Hematopoietic multipotent progenitor cell treated with erythropoietin and hydrocortisone succinate and interleukin-3 and kit ligand, for 8 days (in vitro differentiated cells): ENCODE measurements at places on chromosomes 2 and 18.
A peak's percentile ranks its signal among the peaks of the same experiment; 100 is the strongest.

GRCh38 chr2:160388464-160389263 lies 104.9 kb downstream of the RBMS1 start:
- peak; percentile 67 for DNase-seq

DNA sequence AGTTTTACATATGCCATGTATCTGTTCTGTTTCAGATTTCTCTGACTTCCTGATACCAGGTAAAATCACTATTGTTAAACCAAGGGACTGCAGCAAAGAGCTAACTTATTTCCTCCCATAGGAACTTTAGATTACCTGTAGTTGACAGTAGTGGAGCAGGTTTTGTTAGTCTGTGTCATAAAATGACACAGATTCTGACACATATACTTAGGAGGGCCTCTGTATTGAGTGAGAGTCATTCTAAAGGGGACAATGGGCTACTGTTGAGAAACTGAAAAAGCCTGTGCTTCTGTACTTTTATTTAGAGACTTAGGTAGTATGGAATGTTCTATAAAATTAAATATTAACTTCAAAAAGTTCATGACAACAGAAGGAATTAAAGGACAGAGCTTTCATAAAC lies 48.2 kb downstream of the KCMF1 start:
- no peak for DNase-seq

DNA sequence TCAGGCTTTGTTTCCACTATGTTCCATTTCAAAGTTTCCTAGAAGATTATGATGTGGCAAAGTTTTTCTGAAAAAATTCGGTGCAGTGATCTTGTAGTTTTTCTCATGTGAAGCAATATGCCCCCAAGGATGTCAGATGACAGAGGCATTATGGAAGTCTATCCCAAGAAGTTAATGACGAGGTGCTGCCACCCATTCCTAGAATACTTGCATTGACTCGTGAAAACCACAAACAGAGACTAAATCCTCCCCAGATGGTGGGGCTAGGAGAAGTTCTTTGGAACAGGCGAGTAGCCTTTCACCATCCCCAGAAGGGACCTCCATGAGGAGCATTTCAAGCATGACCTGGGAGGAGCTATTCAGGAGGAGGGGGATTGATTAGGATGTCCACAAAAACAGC lies 40.2 kb upstream of the COPS8 start:
- DNase-seq = no peak

DNA sequence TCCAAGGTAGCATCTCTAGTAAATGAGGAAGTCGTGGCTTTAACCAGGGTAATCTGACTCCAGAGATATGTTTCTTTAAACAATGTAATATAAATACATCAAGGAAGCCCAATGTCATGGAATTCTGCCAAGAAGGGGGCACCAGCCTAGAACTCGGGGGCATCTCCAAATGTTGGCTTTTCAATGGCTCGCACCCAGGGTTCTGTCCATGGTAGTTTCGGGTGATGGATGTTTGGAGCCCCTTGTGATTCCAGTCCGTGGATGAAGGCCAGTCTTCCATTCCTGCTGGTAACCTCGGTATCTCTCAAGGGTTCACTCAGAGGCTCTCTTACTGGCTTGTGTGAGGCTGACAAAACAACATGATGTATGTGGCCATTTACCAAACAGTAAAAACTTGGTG lies 91.7 kb upstream of the SPHKAP start:
- DNase-seq = no peak

DNA sequence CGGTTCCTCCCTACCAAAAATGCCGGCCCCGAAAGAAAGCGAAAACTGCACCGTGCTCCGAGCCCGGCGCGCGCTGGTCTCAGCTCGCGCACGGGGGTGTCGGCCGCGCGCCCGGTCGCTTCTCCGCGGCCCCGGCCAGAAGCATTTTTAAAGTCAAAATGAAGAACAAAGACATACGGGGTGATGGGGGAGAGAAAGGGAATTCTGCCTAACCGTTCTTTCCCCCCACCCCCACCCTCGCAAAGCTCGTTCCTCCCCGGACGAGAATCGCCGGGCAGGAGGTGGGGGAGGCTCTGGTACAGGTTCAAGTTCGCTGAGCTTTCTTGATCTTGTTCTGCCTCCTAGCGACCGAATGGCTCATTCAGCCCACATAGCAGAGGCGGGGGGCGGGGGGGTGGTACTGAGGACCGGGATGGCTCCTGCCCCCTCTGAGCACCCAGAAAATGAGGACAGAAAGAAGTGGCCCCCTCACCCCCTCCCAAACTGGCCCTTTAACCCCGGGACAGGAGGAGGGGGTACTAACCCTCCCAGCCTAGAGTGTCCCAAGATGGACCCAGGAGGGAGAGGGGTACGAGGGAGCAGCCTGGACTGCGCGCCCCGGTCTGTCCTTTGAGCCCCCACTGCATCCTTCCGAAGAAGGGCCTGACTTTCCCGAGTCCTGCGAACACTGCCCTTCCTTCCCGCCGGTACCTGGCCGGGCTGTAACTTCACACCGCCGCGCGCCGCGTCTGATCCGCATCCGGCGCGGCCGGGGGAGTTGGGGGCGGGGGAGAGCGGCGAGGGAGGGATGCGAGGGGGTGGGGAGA lies 3.1 kb downstream of the BCL11A start:
- DNase-seq = peak; percentile 90

DNA sequence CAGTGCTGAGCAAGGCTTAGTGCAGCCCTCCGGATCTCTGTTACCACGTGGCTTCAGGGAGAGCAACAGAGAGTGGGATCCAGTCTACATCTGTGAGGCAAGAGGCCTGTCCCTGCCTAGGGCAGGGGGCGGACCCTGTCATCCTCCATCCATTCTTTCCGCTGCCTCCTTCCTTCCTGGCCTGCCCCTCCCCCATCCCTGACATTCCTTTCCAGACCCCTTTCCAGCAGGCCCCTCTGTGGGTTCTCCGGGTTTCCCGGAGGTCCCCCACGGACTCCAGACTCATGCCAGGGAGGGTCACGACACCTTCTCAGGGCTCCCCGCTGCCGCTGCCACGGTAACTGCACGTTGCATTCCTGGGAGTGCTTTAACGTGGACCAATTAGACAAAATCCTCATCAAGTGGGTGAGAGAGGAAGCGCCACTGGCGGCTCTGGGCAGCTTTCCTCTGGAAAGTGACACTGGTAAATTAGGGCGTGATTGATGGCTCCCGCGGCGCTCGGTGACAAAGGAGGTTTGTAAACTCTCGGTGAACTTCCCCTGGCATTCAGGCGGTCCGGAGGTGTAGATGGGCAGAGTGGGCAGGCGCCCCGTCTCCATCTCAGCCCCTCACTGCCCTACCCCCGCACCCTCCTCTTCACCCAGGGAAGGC lies 11.4 kb downstream of the ATOH8 start:
- DNase-seq = no peak

DNA sequence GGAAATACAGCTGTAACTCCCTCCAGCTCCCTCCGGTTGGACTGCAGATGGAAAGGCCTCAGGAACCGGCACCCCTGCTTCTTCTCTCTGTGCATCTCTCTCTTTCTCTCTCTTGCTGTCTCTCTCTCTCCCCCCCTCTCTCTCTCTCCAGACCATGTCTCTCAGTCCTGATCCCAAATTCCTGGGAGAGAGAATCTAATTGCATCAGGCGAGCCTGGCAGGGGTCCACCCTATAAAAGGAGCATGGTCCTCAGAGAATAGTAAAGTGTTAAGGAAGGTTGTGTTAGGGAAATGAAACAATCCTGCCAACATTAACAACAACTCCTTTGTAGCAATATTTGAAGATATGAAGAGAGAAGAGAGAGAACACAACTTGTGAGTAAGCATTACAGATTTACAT lies 36.7 kb downstream of the VIT start:
- no peak for DNase-seq

GRCh38 chr2:141063406-141063805 lies 1067.4 kb downstream of the LRP1B start:
- no peak for DNase-seq

DNA sequence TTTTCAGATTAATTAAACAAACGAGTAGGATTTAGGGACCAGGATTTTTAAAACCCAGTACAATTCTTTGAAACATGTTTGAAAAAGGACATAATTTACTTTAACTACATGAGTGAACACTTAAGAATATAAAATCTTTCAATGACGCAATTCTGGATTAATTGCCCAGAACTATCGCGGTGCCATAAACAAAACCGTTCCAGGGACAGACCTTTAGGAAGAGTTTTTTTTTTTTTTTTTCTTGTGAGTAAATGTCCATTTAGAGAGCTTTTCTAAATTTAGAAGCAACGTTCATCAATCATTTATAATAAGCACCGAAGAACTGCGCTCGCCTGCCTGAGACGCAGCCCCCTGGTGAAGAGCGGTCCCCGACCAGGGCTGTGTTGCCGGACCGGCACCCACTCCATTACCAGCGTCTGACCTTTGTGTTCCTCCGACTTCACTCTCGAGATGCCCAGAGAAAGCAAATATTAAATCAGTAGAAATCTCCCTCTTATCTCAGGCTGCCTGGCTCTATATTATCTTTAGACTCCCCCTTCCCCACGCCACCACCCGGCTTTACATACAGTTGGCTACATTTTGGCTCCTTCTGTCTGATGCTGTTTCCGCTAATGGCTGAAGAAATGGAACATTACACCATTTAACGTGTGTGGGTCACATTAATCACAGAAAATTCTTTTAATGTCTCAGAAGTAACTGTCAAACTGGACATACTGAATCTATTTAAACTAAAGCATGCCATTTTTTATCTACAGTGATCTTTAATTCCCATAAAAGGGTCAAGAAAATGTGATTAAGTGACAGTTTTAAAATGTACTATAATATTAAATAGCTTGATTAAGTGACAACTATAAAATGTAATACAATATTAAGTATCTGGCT lies 364.0 kb upstream of the MEIS1 start:
- no peak for DNase-seq

GRCh38 chr2:78418021-78418420 lies 607.5 kb upstream of the REG3G start:
- DNase-seq = no peak

DNA sequence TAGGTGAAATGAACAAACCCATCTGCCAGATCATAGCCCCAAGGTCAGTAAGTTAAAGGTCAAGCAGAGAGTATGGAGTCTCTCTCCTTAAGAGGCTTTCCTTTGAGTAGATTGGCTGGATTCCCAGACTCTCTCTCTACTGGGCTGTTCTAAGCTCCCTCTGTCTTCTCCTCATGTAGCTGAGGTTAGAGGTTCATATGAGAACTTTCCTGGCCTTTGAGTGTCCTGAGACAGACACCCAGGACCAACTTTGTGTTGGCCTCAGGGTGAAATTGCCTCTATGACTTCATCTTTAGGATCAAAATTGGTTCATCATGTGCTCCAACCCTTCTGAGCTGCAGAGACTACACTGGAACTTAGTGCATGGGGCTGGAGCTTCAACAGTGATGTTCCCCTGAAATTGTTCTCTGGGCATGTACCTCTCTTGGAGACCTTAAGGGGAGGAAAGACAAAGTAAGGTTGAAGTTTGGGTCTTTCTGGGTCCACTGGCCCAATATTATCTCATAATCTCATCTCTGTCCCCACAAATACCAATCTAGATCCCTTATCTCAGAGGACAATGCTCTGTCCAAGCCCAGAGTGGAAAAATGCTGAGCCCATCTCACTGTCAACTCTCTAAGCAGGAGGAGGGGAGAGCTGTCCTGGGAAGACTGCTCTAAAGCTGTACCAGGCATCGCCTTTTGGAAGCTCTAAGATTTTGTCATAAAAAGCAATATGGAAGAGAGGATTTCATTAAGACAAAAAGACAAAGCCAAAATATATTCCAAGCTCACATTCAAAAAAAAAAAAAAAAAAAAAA lies 177.3 kb upstream of the ARL4C start:
- no peak for DNase-seq

- no peak for DNase-seq
Observed at GRCh38 chr18:56166914-56167313, 471.5 kb downstream of the TXNL1 start.

DNA sequence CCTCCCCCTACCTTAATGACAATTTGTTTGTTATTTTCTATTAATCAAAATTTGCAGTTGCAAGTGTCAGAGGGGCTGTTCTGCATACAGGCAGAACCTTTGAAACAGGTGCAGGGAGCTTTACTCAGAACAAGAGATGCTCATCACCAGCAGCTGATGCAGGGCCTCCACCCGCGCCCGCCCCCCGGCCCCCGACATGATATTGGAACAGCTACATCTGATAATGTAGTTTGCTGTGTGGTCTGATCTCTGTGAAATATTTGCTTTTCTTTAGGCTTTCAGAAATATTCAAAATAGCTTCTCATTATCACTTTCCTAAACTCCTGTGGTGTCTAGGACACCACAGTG lies 130.0 kb downstream of the PRKCE start:
- DNase-seq = no peak

- no peak for DNase-seq
Observed at GRCh38 chr2:168037778-168038177, 209.6 kb downstream of the STK39 start.

DNA sequence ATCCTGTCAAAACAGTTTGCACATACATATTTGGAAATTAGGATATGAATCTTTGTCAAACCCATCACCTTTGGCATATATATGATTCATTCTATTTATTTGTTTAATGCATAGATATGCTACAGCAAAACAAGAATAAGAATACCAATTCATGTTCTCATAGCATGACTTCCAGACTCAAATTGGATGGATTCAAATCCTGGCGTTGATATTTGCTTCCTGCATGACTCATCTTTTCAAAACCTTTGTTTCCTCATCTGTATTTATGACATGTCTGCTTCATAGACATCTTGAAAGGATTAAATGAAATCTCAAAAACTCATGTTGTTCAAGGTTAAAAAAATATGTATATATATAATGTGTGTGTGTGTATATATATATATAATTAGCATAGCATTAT lies 261.3 kb downstream of the MBD5 start:
- no peak for DNase-seq

DNA sequence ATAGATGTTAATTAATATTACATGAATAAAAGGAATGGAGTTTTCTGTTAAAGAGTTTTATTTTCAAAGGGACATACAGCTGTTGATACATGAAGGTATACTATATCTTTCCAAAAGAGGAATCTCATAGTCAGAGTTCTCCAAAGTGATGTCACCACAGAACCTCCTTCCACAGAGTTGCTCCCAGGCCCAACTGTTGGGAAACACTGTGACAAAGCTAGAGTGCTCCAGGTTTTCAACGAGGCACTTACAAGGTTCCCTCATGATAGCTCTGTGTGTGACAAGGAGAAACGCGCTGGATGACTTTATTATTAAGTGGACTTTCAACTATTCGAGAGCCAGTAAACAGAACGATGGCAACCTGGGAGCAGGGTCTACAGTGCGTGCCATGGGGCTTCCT lies 33.5 kb downstream of the PTPN18 start:
- DNase-seq = no peak

GRCh38 chr2:165675551-165675968 lies 118.5 kb downstream of the GALNT3 start:
- no peak for DNase-seq

GRCh38 chr2:70692256-70692655 lies 75.7 kb downstream of the ADD2 start:
- no peak for DNase-seq
